ENCODE measurements at places on chromosomes 1 and 21.

DNA sequence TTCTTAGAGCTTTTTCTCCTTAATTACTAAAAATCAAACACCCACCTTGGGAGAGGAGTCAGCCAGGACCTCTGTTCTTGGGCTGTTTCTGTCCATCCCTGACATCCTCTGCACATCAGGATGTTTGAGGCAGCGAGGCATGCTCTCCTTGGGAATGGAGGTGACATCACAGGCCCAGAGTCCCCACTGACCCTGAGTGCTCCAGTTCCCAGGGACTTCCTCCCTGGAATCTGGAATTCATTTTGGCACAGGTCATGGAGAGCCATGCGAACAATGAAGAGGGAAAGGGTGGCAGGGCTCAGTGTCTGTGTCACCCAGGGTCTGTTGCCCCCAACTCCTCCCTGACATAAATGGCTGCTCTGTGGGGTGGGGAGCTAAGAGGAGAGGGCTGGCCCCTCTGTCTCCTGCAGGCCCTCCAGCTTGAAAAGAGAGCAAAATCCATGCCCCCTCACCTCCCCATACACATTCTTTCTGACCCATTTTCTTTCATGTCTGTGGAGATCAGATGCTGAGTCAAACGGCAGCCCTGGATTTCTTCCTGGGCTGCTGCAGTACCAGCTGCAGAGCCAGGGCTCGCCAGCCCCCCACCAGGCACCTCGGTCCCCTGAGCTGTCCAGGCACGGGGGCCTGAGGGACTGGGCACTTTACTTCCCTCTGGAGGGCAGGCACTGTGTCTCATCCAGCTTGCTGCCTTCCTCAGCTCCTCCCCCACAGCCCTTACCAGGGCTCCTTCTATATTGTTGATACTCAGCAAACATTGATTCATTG is 102.0 kb downstream of the NMNAT2 start:
- DNase-seq = no peak

DNA sequence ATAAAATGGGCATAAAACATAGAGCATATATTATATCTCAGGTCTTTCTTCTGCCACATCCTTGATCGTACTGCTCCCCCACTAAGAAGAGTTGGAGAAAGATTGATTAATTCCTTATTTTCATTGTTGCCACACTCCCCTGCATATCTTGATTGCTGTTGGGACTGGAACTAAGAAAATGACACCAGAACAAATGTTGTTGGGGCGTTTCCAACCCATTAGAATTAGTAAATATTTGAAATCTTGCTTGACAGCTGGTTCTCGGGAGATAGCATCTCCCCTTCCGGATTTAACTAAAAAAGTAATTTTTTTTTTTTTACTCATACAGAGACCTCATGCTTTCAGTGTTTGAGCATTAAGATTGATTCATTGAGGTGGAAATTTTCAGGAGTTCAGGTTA is 493.0 kb upstream of the PLXNA2 start:
- DNase-seq = no peak

DNA sequence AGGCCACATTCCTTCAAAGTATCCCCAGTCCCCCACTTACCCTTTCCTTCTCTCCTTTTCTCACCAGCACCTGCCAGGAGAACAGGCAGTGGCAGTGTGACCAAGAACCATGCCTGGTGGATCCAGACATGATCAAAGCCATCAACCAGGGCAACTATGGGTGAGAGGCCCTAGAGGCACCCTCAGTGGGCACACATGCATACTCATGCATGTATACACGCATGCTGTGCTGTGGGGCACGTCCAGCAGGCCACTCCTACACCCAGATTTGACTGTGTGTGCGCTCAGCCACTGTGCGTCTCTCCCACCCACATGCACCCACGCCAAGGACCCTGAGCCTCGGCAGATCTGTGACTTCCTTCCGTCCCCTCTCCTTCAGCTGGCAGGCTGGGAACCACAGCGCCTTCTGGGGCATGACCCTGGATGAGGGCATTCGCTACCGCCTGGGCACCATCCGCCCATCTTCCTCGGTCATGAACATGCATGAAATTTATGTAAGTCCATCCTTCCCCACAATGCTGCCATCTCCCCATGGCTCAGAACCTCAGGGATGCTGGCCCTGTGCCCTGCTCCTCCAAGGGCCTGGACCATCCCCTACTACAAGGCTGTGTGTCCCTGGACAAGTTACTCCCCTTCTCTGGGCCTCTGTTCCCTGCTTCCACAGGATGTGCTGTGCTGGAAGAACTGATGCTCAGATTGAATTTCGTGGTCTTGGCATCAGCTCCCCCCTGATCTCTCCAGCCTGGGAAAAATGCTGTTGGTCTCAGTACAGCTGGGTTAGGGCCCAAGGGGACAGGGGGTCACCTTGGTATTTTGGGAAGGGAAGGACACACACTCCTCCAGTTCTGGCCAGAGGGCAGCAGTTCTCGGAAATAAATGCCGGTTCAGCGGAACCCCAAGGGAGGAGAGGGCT is 7.0 kb downstream of the TINAGL1 start:
- no peak for DNase-seq

DNA sequence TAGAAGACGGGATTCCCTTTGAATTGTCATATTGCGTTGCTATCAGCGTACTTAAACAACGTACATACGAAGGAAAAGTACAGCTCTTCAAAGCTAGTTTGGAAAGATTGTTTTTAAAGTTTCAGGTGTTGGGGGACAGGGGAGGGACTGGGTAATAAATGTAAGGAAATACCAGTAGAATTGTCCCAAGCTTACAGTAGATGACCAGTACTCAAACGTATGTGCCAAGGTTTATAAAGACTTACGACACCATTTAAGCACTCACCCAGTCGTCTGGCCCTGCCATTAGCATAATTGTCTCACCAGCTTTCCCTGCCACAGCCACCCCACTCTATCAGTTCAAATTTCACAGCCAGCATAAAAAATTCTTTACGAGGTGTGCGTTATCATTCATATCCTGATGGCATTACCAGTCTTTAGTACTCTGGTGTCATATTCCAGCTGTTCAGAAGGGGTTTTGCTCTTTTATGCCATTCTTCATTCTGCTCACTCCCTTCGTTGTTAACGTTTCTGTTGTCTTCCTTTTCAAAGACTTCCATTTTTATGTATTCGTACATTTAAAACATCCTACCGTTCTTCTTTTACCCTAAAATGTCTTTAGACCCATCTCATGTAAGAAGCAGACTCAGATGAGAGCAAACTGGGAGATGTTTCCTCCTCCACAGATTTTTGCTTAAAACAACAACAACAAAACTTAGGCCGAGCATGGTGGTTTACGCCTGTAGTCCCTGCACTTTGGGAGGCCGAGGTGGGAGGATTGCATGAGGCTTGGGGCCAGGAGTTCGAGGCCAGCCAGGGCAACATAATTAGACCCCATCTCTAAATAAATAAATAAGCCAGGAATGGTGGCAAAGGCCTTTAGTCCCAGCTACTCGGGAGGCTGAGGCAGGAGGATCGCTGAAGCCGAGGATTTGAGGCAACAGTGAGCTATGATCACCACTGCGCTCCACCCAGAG is 1.0 kb upstream of the HP1BP3 start:
- peak; percentile 63 for DNase-seq

DNA sequence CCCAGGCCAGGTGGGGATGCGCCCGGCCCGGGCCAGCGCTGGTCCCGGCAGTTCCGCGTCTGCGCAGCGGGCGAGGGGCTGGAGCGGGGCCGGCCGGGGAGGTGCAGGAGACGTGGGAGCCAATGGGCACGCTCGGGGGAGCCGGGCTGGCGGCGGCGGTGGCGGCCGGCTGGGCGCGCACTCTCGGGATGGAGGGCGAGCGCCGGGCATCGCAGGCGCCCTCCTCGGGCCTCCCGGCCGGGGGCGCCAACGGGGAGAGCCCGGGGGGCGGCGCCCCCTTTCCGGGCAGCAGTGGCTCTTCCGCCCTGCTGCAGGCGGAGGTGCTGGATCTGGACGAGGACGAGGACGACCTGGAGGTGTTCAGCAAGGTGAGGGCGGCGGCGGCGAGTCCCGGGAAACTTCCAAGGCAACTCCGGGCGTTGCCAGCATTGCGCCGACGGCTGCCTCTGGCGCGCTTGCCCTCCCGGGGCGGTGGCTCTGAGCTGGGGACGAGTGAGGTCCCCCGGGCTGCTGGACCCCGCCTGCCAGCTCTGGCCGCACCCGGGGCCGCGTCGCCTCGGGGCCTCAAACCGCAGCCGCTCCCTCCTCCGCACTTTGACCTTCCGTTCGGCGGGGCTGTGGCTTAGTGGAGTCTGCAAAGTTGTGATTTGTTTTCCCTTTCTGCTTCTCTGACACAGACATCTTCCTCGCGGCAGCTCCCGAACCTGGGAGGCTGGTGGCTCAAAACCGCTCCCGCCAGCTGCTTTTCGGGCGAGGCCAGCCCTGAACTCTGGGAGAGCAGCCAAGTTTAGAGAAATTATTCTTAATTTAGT is at the start of gene SNX7:
TSS of gene SNX7 (plus strand) at position 178 of the 812 bp plus-strand sequence. CDS start at position 189, 11 bp downstream.
- DNase-seq = peak; percentile 19

DNA sequence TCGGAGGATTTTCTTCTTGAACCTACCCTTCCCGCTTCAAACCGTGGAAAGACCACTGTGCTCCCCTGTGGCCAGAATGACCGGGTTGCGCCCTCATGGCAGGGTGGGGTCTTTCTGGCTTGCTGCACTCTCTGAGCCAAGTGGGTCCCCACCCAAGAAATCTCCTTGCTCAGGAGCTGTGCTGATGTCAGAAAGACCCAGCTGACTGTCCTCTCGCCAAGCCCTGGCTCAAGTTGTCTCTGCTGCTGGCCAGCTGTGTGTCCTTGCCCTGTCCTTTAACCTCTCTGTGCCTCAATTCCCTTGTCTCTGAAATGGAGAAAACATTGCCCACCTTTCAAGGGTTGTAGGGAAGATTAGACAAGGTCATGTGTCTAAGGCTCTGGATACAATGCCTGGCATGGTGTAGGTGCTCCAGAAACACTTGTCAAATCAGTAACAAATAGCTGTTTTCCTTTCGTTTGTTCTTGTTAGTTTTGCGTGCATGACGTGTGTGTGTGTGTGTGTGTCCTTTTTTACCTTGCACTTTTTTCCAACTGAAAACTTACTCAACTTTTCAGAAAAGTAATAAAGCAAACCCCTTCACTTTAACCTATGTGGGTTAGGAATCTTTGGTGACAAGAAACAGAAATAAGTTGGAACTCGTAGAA is 41.1 kb upstream of the RPL11 start:
- no peak for DNase-seq
